ENCODE measurements at places on chromosomes 5 and 9.

DNA sequence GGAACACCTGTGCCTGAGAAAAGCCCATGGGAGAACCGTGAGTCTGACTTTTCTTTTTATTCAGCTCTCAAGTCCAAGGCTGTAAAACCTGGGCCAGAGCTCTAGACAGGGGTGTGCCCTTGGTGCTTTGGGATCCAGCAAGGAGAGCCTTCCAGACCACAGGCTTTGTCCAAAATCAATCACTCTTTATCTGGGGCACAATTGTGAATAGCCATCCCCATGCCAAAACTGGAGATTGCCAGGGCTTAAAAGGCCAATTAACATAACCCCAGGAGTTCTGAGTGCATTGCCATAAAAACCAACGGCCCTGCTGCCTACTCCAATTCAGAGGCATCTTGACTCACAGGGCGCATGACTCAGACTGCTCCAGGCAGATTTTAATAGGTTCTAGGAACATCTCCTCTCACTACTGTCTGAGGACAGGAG lies 391.8 kb downstream of the ARHGEF28 start:
- no peak for DNase-seq

DNA sequence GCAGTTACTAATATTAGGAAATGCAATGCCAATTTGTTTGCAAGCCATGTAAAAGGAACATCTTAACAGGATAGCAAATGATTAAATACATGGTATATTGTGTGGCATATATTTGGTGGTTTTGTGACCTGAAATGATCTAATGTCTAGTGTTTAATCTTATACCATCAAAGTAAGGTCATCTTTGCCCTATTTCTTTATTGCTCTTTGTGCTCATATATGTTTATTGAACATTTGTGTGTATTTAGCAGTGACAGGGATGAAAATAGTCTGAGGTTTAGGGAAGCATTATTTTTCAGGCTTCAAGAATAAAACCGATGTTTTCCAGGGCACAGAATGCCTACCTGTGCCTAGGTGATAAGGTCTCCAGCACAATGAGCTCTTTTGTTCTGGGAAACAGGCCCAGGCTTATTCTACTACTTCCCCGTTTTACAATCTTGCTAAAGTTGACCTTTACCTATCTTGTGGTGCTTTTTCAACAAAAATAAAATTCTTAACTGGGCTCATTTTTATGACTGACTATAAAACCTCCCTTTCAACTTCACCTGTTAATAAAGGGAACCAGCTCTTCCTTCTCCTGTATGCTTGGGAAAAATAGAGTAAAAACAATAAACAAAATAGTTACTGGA lies 105.6 kb upstream of the ANKH start:
- DNase-seq, result no peak

- DNase-seq, result no peak
Measured at GRCh38 chr9:37037503-37038301, 3.6 kb upstream of the PAX5 start.

GRCh38 chr9:134937164-134937555 lies 19.4 kb upstream of the FCN1 start:
- no peak for DNase-seq

- DNase-seq, result no peak
Measured at GRCh38 chr9:708182-708550, 133.3 kb upstream of the DMRT1 start.

- no peak for DNase-seq
Measured at GRCh38 chr5:145554399-145554798, 280.7 kb downstream of the PRELID2 start.

DNA sequence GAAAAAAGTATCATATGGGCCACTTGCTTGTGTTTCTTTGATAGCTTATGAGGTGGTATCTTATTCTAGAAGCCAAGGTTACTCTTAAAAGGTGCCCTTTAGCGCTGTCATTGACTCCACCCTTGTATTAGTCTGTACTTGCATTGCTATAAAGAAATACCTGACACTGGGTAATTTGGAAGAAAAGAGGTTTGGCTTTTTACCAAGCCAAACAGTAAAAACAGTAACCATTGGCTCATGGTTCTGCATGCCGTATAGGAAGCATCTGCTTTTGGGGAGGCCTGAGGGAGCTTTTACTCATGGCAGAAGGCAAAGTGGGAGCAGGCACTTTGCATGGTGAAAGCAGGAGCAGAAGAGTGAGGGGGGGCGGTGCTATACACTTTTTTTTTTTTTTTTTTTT lies 87.4 kb downstream of the TEK start:
- no peak for DNase-seq

GRCh38 chr9:3741729-3742128 lies 215.9 kb upstream of the RFX3 start:
- DNase-seq, result no peak

GRCh38 chr9:25678147-25678666 lies at the start of gene TUSC1:
Gene TUSC1, minus strand, starts transcription at chr9:25678444. Its CDS starts 132 bp downstream, at chr9:25678312.
- DNase-seq, result peak; percentile 64

DNA sequence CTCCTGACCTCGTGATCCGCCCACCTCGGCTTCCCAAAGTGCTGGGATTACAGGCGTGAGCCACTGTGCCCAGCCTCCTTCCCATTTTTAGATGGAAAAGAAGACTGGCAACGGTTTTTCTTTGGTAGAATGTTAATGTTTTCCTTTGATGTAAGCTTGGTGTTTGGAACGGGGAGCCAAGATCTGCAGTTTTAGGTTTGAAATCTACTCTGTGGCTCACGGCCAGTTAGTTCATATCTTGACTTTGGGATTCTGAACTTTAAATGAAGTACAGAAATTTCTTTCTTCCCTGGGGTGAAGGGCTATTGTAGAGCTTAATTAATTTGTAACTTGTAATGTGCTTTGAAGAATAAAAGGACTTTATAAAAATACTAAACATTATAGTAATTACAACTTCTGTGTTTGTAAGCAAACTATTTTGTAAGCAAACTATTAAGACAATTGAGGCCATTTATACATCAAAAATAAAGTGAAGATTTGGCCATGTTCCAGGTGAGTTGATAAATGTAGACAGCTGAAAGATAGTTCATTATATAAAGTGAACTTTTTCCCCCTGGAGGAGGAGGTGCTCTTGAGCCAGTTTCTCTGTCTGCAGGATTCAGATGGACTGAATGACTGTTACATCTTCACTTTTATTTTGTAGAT lies 117.1 kb upstream of the TUT7 start:
- DNase-seq, result no peak

DNA sequence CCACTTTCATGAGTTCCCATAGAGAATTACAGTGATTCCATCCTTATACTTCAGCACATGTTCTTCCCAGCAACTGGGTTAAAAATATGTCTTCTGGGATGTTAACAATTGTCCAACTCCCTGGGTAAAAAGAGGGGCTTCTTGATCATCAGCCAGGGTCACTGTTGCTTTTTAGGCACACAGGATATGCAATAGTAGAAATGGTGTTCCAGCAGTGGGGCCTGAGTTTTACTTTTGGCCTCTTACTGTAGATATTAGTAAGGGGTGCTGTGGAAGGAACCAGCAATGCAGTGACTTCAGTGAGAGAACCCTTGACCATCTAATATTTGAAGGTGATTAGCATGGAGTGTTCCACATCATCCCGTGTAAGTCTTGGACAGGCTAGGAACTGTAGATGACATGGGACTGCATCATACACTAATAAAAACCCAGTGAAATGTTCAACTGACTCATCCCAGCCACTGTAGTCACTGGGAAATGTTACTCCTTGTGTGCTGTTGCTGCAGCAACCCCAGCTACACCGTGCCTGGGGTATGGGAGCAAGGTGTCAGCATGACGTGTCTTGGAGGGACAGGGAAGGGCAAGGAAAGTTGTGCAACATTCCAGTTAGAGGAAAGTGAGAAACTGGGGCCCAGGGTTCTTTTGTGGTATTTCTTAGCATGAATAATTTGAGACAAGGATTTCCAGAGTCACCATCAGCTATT lies 610.9 kb downstream of the RAB3C start:
- peak; percentile 23 for DNase-seq

- DNase-seq, result no peak
Measured at GRCh38 chr5:134115806-134116175, 1.3 kb downstream of the TCF7 start.

DNA sequence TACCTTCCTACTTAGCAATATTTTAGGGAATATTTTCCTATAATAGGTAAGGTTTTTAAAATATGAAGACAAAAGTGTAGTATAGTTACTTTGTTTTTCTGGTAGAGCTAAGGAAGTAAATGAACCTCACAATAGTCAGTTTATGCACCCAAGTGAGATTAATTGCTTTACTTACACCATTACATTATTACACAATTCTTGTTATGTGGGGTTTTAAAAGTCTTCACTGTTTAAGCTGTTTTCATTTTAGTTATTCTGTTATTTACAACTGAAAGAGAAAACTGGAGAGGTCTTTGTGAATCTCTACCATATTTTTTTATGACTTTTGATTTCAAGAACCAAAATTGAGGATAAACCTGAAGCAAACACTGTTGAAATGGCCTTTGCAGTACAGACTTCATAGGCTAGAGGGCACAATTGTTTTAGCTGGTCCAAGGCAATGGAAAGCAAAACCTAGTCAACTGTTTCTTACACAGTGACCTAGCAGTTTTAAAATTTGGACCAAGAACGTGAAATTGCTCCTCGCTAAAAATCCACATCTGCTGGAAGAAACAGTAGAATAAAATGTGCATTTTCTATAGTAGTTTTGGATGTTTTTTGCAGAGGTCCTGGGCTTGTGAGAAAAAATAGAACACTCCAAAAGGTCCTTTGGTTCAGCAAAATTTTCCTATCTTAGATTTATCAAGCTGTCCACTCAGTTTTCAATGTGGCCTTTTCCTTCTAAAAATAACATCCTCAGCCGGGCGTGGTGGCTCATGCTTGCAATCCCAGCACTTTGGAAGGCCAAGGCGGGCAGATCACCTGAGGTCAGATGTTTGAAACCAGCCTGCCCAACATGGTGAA lies 66.4 kb upstream of the FER start:
- DNase-seq, result peak; percentile 79

DNA sequence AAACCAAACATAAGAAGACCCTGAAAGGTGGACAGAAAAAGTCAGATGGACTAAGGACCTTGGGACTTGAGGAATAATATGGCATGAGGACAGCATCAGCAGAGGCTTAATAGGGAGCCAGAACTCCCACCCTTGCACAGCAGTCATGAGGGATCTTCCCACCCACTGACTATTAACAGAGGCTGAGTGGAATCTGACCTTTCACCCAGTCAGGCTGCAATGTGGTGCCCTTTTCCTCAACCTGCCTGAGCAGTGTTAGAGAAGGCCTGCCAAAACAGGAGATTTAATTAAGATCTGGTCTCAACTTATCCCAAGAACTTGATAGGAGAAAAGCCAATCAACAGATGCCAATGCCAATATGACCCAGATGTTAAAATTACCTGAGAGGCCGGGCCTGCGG lies 481.9 kb downstream of the KDM4C start:
- DNase-seq, result no peak

- DNase-seq, result no peak
Measured at GRCh38 chr9:36842560-36843530, 191.2 kb downstream of the PAX5 start.

- no peak for DNase-seq
Measured at GRCh38 chr5:149617760-149618306, 36.5 kb downstream of the ARHGEF37 start.

DNA sequence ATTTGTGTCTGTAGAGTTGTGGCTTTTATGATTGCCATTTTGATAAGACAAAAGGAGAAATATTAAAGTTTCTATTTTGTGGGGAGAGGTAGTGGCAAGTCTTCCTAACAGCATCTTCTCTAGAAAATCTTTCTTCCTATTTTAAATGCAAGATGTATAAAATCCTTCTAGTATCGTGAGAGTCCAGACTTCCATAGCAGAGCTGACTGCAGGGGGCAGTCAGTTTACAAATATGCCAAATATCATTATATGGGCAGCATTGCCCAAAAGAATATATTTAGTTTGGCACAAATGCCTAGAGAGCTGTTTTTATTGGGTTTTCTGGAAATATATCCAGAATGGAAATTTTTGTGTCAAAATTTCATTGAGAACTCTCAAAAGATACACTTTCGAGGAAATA lies 82.1 kb upstream of the ALDH1A1 start:
- DNase-seq, result no peak

- no peak for DNase-seq
Measured at GRCh38 chr5:172696171-172696849, 55.2 kb downstream of the NEURL1B start.

- DNase-seq, result no peak
Measured at GRCh38 chr5:54263447-54263846, 46.9 kb downstream of the ARL15 start.

DNA sequence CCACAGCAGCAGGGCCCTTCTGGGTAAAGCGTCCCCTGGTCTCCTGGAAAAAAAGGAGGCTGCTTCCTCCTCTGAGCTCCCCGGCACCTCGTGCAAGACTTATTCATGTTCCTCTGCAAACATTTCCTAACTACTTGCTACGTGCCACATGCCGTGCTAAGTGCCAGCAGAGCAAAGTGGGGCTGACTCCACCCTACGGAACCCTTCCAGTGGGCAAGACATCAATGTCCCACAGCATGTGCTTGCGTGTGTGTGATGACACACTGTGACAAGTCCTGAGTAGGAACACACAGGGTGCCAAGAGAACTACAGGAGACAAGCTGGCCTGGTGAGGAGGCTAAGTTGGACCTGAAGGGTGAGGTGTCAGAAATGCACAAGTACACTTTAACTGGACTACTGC lies 57.4 kb downstream of the SEMA4D start:
- peak; percentile 95 for DNase-seq

GRCh38 chr9:133731876-133732638 lies 6.1 kb downstream of the SARDH start:
- peak; percentile 44 for DNase-seq

- no peak for DNase-seq
Measured at GRCh38 chr5:118596255-118596654, 392.1 kb downstream of the DTWD2 start.

GRCh38 chr9:16196206-16196605 lies 643.4 kb downstream of the CCDC171 start:
- DNase-seq, result no peak

DNA sequence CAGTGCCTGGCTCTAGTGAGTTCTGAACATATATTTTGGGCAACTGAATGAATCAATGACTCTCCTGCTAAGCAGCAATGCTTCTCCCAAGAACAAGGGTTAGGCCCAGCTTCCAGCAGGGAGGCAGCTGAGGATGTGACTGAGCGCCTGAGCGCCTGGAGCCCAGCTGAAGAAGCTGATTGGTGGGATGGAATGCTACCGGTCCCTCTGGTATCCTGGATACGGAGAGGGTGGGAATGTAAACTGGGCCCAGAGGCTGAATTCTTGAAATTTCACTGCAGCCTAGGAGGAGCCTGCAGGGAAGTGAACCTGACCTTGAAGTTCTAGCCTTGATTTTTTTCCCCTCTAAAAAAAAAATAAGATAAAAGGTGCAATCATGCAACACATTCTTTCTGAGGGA lies 43.2 kb downstream of the WWC1 start:
- no peak for DNase-seq

All from inflammatory macrophage treated with lipopolysaccharide for 4 hours (primary cell).